ENCODE measurements at places on chromosomes 12 and 14. TPM values are rescaled to one million over a fixed set of nuclear protein-coding genes. Genes with fewer than 3 reads are reported as not detected.

The SYNDIG1L gene
- polyA plus RNA-seq, result not detected

- DNase-seq, result no peak
Measured at GRCh38 chr14:101975231-101975630, 10.9 kb downstream of the DYNC1H1 start.

GRCh38 chr12:28489246-28489645 lies 299.0 kb downstream of the CCDC91 start:
- no peak for DNase-seq

DNA sequence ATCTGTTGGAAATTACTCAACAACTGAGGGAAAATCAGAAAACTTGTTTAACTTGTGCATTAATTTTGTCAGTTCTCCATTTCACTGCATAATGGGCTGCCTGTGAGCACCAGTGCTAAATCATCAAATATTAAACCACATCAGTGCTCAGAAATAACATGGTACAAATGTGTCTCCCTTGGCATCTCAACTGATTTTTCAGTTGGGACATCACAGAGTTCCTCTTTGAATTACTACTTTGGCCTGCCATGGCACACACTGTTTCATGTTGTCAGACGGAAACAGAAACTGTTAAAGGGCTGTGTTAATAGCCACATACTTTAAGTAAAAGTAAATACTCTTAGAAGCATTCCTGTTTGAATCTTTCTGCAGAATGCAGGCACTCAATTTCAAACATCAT lies 42.1 kb upstream of the STRN3 start:
- DNase-seq, result no peak

GRCh38 chr12:9588749-9589148 lies 19.0 kb downstream of the KLRB1 start:
- DNase-seq, result no peak

DNA sequence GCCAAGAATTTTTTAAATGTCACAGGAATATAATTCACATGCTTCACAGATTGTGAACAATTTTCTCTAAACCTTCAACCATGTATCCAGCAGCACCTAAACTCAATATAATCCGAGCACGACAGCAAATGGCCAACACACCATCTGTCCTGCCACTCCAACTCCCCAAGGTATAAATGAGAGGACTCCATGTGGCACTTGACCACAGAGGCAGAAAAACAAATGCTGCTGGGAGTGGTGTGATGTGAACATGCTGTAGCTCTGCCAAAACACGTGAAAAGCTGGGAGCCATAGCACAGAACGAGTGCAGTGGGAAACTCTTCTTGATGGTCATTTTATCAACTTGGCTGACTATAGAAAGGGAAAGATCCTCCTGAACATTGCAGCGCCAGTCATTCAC lies 70.9 kb downstream of the LLPH start:
- DNase-seq, result no peak

DNA sequence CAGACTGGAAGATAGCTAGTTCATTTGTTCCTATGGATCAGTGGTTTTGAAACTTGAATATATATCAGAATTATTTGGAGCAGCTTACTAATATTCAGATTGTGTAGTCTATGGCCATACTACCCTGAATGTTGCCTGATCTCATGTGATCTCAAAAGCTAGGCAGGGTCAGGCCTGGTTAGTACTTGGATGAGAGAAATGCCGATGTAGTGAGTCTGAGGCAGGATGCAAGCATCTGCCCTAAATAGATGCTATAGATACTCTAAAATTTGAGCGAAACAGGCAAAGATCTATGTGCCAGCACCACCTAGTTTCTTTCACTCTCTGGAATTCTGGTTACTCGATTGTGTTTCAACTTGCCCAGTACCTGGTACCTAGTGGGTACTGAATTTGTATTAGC lies 40.9 kb downstream of the FRMD6 start:
- no peak for DNase-seq

DNA sequence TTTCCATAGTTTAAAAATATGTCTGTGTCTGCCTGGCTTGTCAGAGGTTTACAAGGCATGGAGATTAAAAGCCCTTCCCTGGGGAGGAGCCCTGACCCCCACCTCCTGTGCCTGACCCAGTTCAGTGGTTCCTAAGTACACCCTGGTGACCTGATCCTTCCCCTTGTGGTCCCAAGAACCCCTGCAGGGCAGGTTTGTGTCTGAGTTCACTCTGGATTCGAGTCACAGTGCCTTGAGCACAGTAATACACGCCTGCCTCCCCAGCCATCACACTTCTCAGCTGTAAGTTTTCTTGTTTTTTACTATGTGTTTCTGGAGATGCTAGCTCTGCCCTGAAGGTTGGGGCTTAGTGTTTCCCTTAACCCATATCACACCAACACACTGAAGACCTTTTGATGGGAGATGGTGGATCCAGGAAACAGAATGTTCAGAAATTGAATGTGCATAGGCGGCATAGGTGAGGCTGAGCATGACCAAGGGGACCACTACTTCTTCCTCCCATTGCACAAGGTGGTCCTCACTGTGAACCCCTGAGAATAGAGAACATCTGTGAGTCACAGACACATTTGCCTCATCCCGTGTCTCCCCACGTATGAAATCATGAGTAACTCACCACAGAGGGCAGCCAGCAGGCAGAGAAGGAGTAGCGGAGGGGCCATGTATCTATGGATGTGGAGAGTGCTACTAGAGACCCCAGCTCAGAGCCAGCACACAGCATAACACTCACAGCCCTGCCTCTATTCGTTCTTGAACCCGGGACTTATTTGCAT lies 962.9 kb downstream of the TMEM121 start:
- DNase-seq, result no peak
